ENCODE measurements at places on chromosomes 12 and 14.
A peak's percentile ranks its signal among the peaks of the same experiment; 100 is the strongest.

- no peak for DNase-seq
Measured at GRCh38 chr12:104727726-104728465, 230.2 kb downstream of the SLC41A2 start.

DNA sequence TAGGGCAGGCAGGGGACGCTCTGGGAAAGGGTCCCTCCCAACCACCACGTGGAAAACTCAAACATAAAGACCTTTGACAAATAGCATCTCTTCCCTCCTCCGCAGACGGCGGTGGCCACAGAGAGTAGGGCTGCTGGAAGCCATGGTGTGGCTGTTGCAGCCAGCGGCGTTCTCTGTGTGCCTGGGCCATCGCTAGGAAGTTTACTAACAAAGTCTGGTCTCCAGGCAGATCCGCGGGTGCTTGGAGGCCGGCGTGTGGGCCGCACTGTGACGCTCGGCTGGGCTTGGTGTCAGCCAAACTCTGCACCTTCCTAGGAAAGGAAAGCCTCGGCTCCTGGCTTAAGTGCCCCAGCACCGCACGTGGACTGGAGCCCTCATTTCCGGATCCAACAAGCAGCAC, 65.6 kb downstream of the CCDC88C start:
- peak; percentile 12 for DNase-seq

DNA sequence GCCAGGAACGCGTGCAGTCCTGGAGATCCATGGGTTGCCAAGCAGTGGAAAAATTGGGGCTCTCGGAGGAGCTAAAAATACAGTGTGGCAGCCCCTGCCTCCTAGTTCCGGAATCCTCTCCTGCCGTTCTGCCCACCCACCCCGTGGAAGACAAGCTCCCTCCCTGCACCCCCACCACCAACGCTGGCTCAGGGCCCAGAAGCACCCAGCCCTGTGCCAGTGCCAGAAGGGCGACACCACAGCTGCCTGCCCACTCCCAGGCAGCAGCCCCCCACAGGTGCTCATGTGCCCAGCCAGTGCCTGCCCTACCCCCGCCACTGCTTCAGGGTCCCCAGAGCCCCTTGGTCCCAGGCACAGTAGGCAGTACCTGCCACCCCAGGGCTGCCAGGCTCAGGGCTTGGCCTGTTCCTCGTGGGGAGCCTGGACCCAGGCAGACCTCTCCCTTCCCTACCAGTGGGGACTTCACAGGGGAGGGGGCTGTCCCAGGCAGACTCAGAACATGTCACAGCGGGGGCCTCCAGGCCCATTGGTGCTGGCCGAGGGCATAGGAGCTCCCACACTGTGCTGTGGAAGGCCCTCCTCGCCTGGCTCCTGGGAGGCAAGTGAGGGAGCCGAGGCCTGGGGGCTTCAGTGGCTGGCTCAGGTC, 7.4 kb downstream of the INF2 start:
- DNase-seq: no peak

DNA sequence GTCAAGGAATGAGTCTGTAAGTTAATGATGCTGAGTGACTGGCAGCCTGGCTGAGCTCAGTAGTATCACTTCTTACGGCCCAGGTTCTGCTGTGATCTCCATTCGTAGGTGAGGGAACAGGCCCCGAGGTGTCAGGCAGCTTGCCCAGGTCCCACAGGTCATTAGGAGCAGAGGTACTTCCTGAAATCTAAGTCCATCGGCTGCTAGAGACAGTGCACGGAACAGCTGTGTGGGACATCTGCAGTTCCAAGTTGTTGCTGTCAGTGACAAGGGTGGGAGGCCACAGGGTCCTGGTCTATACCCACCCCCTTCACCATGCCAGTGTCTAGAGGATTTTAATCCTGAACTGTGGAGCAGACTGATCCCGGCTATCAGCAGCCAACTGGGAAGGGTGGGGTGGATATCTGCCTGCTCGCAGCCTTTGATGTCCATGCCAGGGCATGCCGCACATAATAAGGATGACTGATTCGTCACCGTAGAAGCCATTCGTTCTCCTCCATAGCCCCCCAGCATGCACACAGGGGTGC, 82.3 kb upstream of the RIN3 start:
- DNase-seq: no peak

DNA sequence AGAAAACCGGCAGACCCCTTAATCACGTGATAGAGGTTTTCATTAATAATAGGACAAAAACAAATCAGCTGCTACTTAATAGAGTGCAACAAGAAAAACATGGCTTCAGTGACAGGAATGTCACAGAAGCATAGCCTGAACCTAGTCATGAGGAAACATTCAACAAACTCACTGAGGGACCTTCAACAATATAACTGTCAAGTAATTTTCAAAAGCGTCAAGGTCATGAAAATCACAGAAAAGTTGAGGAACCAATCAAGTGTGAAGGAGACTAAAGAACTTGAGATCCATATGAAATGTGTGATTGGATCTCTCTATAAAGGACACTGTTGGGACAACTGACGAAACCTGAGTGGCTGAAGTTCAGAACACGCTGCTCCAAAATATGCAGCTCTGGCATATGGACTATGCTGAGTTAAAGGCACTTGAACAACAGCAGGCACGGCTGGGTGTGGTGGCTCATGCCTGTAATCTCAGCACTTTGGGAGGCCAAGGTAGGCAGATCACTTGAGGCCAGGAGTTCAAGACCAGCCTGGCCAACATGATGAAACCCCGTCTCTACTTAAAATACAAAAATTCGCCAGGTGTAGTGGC, 16.3 kb downstream of the NDUFA12 start:
- no peak for DNase-seq

- peak; percentile 77 for DNase-seq
Measured at GRCh38 chr12:10212739-10213131, at the start of gene GABARAPL1. Gene GABARAPL1, plus strand, starts transcription at chr12:10212877. Its CDS starts 253 bp downstream, at chr12:10213130.

DNA sequence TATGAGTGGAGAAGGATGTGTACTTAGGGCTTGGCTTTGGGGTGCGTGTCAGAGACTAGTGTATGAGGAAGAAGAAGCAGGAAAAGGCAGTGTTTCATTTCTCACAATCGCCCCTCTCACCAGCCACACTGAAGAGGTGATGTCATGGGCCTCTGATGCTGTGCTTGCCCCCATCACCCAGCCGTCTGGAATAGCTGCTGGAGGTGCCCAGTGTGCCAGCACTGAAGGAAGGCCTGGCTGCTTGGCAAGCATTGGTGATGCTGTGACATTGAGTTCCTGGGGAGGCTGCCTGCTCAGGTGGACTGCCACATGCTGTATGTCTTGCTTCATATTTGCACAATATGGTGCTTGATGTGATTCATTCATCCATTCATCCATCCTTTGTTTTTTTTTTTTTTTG, 56.2 kb downstream of the CRADD start:
- DNase-seq: no peak

GRCh38 chr14:67749341-67750084, 47.8 kb downstream of the RDH12 start:
- DNase-seq: no peak

DNA sequence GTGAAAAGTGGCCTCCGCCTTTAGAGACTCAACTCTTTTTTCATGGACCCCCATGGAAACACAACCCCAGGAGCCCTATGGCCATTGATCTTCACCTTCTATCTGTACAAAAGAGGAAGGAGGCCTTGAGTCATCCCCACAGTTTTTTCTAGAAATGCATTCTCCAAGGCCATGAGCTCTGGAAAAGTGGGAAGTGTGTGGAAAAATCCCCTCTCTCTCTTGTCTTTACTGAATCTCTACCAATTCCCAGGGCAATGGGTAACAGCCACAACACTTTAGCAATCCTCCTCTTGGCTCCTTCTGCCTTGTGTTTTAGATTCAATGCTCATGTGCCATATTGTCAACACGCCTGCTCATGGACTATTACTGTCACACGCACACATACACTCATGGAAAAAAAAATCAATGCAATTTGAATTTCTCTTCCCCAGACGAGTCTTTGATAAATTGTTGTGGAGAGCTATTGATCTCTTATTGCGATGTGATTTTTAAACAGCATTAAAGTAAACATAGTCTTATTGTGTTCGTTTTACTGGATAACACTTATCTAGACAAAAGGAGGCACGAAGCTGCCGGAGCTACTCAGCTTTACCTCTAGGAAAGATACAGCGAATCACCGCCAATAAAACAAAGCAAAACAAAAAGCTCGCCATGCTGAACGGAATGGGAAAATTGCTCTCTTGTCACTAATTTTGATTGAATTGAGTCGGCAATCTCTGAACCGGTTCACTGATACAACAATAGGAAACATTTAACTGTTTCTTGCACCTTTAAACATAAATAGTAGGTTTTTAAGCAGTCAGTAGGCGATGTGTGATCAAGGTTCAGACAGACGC, 260.3 kb downstream of the VRK1 start:
- DNase-seq: no peak

DNA sequence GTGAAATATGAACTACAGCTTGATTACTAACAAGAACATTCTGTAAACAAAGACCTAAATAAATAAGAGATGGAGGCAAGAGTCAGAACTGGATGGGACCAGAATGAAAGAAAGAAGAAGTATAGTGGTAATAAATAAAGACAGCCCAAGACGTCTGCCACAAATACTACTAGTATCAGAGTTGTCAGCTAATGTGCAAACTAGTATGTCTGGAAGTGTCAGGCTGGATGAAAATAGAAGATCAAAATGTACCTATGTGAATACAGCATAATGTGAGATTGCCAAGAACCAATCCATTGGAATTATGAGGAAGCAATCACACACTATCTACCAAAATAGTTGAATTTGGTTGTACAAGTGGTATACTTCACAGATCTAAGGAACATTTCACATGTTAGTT, 353.0 kb downstream of the BTG1 start:
- no peak for DNase-seq

DNA sequence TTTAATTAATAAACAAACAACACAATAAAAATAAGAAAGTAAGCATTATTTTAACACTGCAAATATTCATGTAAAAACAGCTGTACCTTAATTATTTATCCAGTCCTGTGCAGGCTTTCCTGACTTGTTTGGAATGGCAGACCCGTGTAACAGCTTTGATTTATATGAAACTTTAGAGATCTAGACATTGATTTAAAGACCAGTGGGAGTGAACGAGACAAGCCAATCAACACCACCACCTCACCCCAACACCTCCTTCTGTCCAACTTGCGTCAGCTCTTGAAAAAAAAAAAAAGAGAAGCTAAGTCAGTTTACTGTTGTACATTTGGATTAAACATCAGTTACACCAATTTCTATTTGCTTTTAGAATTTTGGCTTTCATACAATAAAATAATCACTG, 22.3 kb downstream of the SLC38A4 start:
- DNase-seq: no peak

- DNase-seq: no peak
Measured at GRCh38 chr14:34707722-34708121, 6.7 kb downstream of the CFL2 start.

DNA sequence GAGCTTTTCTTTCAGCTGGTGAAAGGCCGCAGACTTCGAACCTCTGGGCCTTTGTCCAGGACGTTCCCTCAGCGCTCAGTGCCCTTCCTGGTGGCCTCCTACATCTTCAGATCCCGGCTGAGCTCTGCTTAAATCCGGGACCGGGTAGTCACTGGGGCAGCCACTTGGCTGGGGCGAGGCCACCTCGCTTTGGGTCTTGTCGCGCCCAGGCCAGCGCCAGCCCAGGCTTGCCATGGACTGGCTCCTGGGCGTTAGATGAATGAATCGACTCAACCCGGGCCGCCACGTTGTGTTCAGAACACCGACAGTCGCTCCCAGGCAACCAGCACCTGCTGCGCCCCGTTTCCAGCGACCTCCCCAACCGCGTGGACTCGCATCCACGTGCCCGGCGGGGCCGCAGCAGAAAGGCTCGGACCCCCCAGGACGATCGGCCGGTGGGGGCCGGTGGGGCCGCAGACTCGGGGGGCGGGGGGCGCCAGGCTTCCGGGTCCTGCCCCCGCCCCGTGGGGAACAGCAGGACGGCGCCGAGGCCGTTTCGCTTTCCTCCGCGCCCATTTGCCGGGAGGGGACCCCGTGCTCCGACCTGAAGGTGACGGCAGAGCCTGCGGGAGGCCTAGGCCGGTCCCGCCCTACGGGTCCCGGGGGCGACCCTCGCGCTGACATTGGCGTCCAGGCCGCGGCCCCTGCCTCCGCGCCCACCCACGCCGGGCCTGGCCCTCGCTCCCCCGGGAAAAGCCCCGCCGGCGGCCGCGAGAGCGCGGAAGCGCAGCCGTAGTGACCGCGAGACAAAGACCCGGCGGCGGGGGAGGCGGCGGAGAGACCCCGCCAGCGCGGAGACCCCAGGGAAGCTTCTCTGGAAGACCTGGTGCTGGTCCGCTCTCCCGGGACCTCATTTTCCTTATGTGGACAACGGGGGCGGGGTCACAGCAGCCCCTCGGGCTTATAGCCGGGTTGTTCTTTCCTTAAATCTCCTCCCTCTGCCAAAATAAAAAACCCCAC, 37.3 kb upstream of the RCOR1 start:
- no peak for DNase-seq

GRCh38 chr14:68462683-68463082, 330.2 kb downstream of the ZFP36L1 start:
- no peak for DNase-seq

GRCh38 chr12:96094201-96094600, 58.8 kb upstream of the LTA4H start:
- no peak for DNase-seq

Measured in fibroblast of mammary gland (primary cell).